ENCODE measurements at places on chromosomes 6 and 20.
A peak's percentile ranks its signal among the peaks of the same experiment; 100 is the strongest.

GRCh38 chr6:112936504-112936903 is 589.4 kb downstream of the RFPL4B start:
- DNase-seq: no peak

DNA sequence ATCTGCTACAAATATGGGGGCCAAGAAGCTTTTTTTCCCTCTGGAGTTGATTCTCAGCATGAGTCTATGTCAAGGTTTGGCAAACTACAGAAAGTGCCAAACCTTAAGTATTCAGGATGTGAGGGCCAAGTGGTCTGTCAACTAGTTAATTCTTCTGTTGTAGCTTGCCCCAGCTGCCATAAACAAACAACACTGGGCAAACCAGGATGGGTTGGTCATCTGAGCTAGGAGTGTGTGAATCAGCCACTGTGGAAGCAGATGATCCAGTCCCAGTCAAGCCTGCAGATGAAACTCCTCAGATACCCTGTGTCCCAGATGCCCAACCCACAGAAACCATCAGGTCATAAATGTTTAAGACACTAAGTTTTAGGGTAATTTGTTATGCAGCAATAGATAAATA is 103.0 kb upstream of the MOCS1 start:
- no peak for DNase-seq

- no peak for DNase-seq
Measured at GRCh38 chr20:19991854-19992253, 25.3 kb upstream of the NAA20 start.

GRCh38 chr6:25035512-25036435 is 100.0 kb upstream of the RIPOR2 start:
- no peak for DNase-seq

GRCh38 chr6:46128476-46128875 is 1.3 kb upstream of the ENPP4 start:
- DNase-seq: peak; percentile 12

DNA sequence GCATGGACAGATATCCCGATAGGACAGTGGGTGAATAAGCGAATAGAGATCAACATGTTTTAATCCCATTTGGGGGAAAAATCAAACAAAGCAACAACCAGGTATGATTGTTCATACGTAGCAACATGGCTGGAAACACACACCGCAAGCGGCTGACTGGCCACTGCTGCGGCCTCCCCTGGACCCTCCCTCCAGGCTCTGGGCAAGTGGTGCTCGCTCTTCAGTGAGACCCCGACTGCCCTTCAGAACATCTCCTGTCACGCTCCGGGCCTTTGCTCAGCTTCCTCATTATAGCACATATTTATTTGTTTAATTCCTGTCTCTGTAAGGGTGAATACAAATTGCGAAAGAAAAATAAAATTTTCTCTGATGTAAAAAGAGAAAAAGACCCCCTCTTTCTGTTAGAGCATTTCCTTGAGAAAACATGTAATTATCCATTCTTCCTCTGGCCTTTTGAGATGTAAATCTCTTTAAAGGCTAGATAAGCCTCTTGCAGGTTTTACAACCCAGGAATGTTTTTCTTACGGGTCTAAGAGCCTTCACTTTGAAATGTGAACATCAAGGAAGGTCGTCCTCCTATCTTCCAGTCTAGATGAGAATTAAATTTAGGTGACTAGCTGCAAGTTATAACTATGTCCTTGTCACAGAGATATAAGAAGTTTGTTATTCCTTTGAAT is 11.0 kb upstream of the FAM210B start:
- no peak for DNase-seq

DNA sequence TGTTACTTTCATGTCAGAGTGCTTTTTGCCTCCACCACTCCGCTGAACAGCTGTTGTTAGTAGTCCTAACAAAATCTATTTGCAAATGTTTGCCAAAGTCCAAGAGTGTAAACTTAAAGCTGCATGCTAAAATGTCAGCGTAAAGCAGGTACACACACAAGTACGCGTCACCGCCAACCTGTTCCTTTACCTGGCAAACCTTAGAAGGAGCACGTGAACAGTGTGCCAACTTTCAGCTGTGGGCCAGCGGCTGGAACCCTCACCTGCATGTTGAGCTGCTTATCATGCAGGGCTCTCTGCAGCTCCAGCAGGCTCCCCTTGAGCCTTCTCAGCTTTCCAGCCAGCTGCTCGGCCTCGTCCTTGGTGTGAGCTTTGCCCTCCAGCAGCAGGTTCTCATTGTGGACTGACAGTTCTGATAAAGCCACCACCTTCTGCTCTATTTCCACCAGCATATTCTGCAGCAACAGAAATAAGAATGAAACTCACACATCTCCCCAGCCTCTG is 359.3 kb downstream of the SYNE1 start:
- DNase-seq: no peak

DNA sequence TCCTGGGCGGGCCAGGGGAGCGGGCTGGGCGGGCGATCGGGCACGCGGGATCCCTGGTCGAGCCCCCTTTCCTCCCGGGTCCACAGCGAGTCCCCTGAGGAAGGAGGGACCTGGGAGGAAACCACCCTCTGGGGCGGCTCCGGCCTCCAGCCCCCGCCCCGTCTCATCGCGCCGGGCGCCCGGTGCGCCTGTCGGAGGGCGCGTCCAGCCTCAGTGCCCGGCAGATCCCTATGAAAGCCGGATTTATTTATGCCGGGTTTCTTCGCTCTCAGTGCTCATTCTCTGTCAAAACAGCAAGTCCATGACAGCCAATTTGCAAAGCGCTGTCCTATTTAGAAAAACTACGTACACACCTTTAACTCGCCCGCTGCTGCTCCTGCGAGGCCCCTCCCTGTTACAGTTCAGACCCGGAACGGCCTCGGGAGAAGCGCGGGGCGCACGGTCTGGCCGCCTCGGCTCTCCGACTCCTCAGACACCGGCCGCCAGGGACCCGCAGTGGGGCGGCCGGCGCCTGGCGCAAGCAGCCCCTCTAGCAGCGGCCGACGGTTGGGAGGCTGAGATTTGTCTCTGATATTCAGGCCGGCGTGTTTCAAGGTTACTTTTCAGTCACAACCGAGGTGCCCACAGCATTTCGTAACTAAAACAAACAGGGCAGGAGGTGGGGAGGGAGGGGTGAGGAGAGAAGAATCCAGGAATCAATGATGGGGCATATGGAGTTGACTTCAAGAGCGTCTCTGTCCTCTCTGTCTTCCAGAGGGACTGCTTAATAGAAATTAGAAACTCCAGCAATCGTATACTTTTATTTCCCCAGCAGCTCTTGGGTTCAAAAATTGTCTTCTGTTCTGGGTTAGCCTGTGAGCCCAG is 782 bp upstream of the FOXA2 start:
- DNase-seq: peak; percentile 42

DNA sequence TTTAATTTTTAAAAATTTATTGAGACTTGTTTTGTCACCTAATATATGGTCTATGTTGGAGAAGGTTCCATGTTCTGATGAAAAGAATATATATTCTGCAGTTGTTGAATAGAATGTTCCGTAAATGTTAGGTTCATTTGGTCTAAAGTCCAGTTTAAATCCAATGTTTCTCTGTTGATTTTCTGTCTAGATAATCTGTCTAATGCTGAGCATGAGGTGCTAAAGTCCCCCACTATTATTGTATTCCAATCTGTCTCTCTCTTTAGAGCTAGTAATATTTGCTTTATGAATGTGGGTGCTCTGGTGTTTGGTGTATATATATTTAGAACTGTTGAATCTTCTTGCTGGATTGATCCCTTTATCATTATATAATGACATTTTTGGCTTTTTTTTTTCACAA is 15.5 kb downstream of the TRIM15 start:
- DNase-seq: no peak

DNA sequence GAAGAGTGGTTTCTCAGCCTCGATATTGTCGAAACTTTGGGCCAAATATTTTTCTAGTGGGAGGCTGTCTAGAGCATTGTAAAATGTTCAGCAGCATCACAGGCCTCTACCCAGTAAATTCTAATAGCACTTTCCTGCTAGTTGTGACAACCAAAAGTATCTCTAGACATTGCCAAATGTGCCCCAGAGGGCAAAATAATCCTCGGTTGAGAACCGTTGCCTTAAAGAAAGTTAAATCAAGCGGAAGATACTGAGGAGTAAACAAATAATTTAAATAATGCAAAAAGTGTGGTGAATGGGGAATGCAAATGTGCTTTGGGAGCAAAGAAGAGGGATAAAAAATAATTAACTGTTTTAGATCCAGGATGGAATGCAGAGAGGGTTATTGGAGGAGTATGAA is 106.4 kb upstream of the ASCC3 start:
- DNase-seq: no peak

DNA sequence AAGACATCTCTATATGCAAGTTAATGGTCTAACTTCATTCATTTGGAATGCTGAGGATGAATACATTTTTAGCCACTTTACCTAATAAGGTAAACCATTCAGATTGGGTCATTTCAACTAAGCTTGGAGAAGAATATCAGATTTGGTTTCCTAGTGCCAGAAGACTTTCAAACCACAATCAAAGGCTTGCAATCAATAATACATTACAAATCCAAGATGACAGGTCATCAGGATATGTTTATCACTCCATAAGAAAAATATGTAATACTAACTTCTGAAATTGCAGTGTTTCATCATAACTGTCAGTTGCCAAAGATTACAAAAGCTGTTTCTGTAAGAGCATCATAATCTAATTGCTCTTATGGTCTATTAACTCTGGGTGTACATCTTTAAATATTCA is 654.0 kb downstream of the COL12A1 start:
- no peak for DNase-seq

GRCh38 chr20:52888096-52888495 is 84.1 kb upstream of the TSHZ2 start:
- no peak for DNase-seq

GRCh38 chr6:100257793-100258395 is 206.8 kb downstream of the SIM1 start:
- no peak for DNase-seq

All from RPMI8226 (cell line).